SW480 (cell line): ENCODE measurements at places on chromosomes 6 and 20.
A peak's percentile ranks its signal among the peaks of the same experiment; 100 is the strongest.

DNA sequence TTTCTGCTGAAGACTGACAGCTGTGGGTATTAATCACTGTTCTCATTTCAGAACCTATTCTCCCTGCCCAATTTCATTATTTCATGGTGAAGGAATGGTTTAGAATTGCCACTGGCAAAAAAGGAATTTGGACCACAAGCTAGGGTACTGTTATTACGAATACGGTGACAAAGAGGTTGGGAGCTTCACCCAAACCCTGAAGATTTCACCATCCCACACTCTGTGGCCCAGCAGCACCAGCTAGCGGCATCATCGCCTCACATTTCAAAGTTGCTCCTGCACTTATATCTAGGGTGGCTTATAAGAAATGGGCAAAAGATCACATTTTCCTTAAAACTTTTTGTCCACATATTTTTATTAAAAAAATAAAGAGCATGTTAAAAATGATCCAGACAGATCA lies 236.1 kb downstream of the SYNDIG1 start:
- no peak for DNase-seq

DNA sequence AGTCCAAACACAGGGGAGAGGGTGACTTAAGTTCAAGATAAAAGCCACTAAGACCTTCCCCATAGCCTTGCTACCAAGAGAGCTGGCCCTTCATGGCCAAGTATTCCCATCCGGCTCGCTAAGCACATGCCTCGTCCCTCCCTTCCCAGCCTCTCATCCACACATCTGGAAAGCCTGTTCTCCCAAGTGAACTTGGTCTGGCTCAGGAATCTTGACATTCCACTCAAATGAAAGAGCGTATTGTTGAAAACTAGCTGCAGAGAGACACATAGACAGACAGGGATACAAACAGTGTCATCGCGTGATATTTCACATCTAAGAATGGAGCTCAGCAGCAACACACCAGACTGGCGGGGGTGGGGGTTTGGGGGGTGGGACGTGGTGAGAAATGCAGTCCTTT lies 182.8 kb upstream of the FOXQ1 start:
- DNase-seq = no peak

DNA sequence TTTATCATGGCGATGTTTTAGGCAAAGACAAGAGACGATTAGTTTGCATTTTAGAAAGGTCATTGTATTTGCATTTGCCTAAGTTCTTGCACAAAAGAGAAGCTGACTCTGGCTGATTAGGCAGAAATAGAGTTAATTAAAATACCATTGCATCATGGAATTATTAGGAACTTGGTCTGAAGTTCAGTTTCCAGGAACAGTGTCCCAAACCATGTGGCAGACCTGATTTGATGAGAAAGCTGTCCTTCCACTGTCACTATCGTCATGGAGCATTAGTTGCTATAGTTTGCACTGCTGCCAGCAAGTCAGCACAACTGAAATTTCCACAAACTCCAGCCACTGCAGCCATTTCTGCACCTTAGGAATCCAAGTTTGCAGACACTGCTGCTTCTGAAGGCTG lies 24.3 kb upstream of the MCUR1 start:
- no peak for DNase-seq

- no peak for DNase-seq
Measured at GRCh38 chr6:128801621-128802020, 81.3 kb upstream of the LAMA2 start.

DNA sequence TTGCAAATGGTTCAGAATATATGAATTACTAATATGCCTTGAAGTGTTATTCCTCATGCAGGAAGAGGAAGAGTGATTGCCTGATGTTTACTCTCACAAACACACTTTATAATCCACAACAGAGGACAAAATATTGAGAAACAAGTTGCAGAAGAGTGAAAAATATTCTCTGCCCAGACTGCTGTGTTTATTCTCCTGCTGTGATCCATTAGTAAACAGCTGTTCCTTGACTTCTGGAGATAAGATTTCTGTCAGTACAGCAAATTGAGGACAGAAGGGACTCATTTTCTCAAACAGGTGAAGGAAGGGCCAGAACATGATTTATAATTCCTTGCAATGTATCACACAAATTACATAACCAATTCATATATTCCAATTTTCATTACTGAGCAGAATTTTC lies 148.0 kb downstream of the EPM2A start:
- DNase-seq = no peak

GRCh38 chr20:18721551-18722115 lies 92.0 kb upstream of the SCP2D1 start:
- no peak for DNase-seq

DNA sequence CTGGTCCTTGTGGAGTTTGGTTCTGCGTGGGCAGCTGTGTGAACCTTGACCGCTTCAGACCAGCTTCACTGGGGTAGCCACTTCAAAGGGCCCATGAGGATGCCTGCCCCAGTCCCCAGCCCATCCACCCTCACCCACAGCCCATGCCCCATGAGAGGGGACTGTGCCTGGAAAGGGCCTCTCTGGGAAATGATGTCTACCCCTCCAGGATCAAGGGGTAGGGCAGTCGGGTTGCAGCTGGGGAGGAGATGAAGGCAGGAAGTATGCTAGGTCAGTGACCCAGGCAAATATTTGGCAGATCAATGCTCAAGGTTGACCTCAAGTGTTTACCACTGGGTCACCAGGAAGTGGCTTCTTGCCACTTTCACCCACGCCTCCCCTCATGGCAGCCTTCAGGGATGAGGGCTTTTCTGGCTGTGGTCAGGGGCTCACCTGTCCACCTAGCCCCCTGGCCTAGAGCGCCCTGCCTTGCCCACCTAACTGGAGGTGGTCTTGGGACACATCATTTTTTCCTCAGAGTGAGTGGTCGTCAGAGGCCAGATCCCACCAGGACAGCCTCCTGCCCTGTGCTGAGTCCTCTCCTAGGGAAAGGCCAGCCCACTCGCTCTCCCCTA lies 109.5 kb downstream of the SNX5 start:
- DNase-seq = peak; percentile 71

DNA sequence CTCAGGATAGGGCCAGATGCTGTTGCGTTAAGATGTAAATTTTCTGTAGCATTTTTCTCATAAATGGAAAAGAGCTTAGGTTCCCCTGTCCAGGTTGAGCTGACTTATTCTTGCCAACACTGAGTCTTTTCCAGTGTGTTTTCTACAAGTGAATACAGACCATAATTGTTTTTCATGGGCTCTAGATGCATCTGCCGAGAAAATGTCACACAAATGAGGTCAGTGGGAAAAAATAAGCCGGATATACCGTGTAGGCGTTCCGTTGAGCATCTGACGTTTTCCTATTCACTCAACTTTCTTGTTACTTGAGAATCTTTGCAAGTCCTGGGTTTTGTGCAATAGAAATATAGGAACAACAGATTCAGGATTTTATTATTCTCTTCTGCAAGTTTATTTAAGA lies 582.9 kb upstream of the CDH4 start:
- DNase-seq = no peak

DNA sequence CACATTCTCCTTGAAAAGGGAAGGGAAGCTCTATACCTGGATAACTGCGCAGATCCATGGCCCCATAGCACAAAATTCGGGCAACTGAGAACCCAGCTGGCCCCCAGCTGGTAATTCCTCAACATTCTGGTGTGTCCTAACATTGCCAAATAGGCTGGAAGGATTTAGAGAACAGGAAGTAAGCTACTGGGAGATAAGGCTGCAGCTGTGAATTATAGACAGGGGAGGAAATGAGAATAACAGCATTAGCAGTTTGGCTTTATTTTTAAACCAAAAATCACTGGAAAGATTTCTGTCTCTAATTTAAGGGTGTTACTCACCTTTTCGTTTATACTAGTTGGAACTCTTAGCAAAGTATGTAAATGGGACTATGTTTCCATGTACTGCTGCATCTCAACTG lies 97.2 kb downstream of the TULP4 start:
- no peak for DNase-seq

DNA sequence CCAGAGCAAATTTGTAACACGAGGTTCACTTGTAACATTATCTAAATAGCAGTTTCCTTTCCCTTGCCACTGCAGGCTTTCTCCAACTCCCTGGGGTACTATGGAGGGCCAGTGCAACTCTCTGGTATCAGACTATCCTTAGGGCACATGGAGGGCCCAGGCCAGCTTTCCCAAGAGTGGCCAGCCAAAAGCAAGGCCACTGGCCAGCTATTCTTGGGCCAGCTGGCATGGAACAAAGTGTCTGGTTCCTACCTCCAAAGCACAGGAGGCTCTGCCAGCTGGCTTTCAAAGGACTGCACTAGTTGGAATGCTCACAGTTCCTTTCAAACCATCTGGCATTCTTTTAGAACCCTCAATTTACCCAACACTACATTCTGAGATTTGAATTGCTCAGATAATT lies 8.7 kb downstream of the RNF24 start:
- DNase-seq = no peak

DNA sequence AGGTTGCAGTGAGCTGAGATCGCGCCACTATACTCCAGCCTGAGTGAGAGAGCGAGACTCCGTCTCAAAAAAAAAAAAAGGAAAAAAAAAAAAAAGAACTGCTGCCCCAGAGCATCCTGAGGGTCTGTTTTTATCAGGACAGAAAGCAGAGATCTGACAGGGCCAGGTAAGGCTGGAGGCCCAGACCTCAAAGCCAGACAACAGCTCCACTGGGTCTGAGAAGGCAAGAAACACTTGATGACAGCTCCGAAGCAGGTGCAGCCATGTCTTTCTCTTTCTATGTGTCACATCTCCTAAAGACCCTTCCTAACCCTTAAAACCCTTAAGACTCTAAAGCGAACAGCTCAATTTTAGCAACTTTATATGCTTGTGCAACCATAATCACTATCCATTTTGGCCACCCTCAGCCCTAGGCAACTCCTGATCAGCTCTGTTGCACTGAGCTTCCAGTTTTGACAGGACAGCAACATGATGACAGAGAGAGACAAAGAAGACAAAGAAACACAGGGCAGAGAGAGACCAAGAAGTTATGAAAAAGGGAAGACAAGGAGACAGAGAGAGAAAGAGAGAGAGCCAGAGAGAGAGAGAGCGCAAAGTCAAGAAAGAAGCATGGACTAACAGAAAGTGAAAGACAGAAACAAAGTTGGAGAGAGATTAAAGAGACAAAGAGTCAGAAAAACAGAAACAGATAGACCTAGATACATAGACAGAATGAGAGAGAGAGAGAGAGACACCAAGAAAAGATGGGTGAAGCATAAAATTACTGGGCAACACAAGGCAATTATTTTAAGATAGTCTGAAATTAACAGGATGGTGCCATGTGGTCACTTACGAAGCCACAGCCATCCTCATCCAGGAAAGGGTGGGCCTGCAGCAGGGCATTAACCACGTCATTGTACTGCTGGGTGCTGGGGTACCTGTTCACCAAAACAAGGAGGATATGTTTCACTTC lies 39.2 kb downstream of the SAMD3 start:
- no peak for DNase-seq

- DNase-seq = no peak
Measured at GRCh38 chr6:5091210-5092069, 6.3 kb downstream of the PPP1R3G start.

DNA sequence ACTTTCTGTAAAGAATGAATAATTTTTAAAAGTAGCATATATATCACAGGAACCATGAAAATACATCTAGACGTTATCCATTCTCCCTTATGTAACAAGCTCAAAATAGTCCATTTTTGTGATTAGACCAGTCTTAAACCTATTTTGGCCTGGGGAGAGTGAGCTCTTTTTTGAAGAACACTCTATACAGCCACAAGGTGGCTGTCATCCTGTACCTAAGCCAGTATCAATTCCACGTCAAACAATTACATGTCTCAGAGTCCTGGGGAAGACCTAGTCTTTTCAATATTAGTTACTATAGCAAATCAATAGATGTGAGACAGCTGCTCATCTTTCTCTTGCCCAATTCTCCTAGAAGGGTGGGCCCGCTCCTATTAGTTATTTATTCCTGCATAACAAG lies 28.4 kb downstream of the FBXO5 start:
- no peak for DNase-seq

DNA sequence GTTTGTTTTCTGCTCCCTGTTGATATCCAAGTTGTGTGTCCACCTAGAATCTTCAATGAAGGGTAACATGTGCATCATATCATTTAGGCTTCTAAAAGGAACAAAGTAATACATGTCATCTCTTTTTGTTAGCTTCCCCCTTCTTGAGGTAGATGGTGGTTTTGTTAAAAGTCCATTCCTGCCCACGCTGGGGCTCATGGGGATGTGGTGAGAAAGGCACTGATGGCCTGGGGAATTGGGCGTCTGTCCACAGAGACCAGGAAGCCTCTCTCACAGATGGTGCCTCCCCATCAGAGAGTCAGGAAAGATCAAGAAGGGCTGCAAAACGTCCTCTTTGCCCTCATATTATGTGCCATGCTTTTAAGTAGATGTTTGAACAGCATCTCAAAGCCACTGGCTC lies 32.5 kb downstream of the GNAS start:
- DNase-seq = no peak

- no peak for DNase-seq
Measured at GRCh38 chr6:106050538-106050937, 35.6 kb upstream of the PRDM1 start.

DNA sequence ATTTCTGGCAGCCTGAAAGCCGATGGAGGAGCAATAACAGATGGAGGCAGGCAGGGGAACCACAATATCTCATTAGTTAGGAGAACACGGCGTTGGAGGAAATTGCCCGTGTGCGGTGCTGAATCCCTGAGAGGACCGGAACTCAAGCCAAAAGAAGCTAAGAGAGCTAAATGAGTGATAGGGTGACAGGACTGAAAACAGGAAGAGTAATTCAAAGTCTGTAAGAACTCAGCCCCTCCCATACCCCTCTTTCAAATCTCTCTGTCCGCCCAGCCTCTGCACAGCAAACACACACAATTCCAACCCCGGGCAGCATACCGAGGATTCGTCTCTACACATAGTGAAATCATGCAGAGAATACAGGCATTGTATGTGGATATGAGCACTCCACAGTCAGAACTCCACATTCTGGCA lies 2.6 kb upstream of the IPCEF1 start:
- DNase-seq = no peak

GRCh38 chr6:139250296-139251044 lies 41.3 kb downstream of the TXLNB start:
- DNase-seq = peak; percentile 36

DNA sequence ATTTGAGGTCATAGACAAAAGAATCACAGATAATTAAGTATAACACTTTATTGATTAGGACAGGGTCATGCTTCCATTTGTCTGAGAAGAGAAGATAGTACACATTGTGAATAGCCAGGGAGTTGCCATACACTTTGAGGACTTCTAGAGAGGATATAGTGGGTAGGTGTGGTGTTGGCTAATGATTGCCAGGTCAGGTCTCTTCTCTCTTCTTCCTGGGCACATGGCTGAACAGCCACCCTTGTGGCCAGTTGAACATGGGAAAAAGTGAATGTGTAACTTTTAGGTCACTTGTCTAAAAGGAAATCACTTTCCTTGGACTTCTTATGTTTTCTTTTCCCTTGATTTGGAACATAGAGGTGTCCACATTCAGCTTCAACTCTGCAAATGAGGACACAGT lies 772.1 kb upstream of the MAP3K7 start:
- DNase-seq = no peak

DNA sequence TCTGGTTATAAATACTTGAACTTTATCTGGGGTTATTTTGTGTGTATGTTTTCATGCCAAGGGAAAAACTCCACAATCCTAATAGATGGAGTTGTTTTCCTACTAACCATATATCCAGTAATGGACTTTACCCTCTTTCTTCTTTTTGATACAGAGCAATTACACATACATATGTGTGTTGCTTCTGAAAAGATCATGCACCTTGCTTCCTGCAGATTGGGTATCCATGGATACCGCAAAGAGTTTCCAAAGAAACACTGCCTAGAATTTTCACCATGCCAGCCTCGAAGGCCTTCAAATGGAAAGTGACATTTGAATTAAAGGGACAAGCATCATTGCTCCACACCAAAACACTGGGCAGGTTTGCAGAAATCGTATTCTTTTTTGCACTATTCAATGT lies 26.8 kb downstream of the HDDC2 start:
- no peak for DNase-seq
